ENCODE measurements at places on chromosomes 12 and 14. TPM values are rescaled to one million over a fixed set of nuclear protein-coding genes. Genes with fewer than 3 reads are reported as not detected.

Gene KRT2
- not detected for total RNA-seq

Gene PELI2
- 15.9 TPM for total RNA-seq

Gene NANOG
- 0.21 TPM for total RNA-seq

Gene JDP2
- 24.6 TPM for total RNA-seq

Gene SSTR1
- 0.37 TPM for total RNA-seq

Gene ZDHHC22
- 0.16 TPM for total RNA-seq

Gene ST8SIA1
- total RNA-seq: 19.8 TPM

Gene RASSF9
- total RNA-seq: 10.4 TPM

Gene TRHDE
- 21.4 TPM for total RNA-seq

Gene CYP27B1
- 0.16 TPM for total RNA-seq

Gene USP5
- total RNA-seq: 29.0 TPM

Gene PACS2
- 43.8 TPM for total RNA-seq

Gene SLCO1C1
- total RNA-seq: 4.9 TPM

Gene RPL6
- 1,317 TPM for total RNA-seq

Gene KIF5A
- total RNA-seq: 1.5 TPM

Gene DLGAP5
- total RNA-seq: 23.4 TPM

Gene CCNB1IP1
- 81.9 TPM for total RNA-seq

Gene SENP1
- total RNA-seq: 38.2 TPM

Gene RNASE1
- total RNA-seq: 139 TPM

Gene TAS2R31
- total RNA-seq: 27.1 TPM

Gene GPD1
- 2.2 TPM for total RNA-seq

Gene PLBD1
- total RNA-seq: 55.3 TPM

Gene FAM90A1
- total RNA-seq: not detected

Gene DNAL1
- total RNA-seq: 13.3 TPM

Gene FOXM1
- 6.2 TPM for total RNA-seq

Gene SIX1
- 6.2 TPM for total RNA-seq

Gene SERPINA1
- total RNA-seq: 1.9 TPM

Gene RNF34
- 77.4 TPM for total RNA-seq

Gene GLIPR1L1
- not detected for total RNA-seq

Gene LRRC9
- 0.21 TPM for total RNA-seq

Gene NRIP2
- total RNA-seq: 1.7 TPM

Gene GNS
- 120 TPM for total RNA-seq
